ENCODE measurements at places on chromosomes 1 and 21.

- DNase-seq: no peak
These were observed 33.0 kb downstream of the TNNT2 start for GRCh38 chr1:201344206-201345080.

DNA sequence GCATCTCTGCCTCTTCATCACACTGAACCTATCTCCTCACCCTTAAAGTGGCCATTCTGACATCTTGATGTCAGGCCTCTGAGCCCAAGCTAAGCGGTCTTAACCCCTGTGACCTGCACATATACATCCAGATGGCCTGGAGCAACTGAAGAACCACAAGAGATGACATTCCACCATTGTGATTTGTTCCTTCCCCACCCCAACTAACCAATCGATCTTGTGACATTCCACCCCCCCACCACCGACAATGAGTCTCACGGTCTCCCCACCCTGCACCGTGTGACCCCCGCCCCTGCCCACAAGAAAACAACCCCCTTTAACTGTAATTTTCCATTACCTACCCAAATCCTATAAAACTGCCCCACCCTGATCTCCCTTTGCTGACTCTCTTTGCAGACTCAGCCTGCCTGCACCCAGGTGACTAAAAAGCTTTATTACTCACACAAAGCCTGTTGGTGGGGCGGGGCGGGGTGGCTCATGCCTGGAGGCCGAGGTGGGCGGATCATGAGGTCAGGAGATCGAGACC is 21.0 kb upstream of the PINK1 start:
- no peak for DNase-seq

DNA sequence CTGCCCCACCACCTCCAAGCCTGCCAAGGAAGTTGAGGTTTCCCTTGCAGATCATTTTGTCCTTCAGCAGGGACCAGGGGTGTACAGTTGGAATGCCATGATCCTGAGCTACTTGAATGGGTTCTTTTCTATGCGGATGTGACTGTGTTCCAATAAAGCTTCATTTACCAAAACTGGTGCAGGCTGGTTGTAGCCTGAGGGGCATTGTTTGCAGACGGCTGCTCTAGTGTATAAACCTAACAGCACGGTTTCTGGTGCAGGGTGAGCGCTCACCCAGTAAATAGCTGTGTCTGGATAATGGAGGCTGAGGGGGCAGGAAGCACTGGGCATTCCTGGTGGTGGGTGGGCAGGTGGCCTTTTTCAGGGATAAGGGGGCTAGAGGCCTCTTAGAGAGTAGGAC is 72.7 kb upstream of the ACTL8 start:
- DNase-seq: no peak

- DNase-seq: no peak
These were observed 12.0 kb upstream of the RHBG start for GRCh38 chr1:156356875-156357534.

DNA sequence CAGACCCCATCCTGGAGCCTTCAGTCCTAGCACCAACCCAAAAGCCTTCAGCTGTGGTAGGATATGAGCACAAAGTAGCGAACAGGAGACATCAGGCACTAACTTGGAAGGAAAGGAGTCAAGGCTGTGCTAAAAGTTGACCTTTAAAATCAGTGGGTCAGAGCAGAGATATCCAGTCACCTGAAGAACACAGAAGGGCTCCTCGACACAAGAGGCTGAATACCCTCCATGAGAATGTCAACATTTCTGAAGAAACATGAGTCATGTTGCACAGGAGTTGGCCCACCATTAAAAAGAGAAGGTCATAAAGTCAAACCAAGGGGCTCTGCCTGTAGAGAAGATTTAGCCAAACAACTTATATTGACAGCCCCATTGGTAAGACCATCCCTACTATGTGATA is 172.5 kb downstream of the PLPP3 start:
- no peak for DNase-seq

DNA sequence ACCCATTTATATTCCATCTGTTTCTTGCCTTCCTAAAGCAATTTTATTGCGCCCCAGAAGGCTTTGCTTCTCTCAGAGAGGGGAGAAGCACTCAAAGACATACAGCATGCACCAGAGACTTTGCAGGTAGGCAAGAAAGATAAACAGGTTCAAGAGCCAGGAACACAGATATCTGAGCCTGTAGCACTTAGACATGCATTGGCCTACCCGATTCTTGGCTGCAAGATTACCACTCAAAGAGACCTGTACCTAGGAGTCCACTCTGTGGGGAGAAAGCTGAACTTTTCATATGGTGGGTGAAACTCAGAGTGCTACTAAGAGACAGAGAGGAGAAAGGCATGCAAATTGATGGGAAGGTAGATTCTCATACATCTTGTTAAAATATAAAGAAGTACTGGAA is 609.4 kb upstream of the PKN2 start:
- no peak for DNase-seq

- no peak for DNase-seq
These were observed 843.8 kb downstream of the USP25 start for GRCh38 chr21:16573578-16573977.

DNA sequence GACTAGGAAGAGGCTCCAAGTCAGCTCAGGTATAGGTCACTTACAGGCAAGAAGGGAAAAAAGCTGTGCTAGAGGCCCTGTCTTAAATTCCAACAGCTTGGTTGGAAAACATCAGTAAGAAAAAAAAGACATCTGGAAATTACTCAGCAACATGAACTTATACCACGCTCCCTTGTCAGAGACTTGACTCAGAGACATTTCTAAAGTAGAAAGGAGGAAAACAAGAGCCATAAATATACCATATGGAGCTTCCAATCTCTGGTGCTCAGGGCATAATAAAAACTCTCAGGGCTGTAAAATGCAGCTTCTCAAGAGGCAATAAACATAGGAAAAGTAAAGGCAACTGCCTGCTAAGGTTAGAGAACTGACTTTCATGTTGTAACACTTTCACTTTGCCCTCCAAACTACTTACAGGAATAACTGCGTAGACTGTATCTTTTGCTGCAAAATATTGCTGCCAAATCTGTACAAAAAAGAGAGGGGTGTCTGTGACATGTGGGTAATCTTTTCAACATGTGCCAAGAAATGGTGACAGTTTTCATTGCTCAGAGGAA is 14.7 kb downstream of the ATPAF1 start:
- DNase-seq: no peak

DNA sequence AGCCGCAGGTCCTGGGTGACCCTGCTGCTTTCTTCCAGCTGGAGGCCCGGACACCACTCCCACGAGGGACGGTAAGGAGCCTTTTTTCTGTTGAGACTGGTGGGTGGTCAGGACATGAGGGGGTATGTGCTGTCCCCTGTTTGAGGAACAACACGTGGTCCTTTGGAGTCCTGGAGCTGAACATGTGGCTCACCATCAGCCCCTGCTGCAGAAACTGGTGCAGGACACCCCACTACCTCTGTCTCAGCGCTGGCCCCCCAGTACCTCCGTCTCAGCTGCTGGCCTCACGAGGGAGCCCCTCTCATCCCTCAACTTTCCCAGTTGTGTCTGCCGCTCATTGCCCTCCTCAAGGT is 34.7 kb downstream of the SLC19A1 start:
- DNase-seq: no peak

DNA sequence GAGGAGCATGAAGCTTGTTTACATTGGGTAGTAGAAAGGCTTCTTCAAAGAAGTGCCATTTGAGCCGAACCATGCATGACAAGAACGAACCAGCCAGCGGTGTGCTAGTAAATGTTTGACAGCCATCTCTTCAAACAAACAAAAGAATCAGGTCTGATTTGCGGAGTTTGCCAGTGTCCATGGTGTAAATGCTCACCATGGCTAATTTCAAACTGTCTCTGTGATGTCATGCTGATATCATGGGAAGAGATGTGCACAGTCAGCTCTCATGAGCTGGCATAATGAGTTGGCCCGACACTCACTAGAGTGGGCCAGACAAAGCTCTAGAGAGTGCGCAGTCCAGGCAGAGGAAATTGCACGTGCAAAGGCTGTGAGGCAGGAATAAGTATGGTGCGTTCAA is 101.1 kb downstream of the KAZN start:
- DNase-seq: no peak

GRCh38 chr1:203627398-203627797 is 766 bp downstream of the ATP2B4 start:
- DNase-seq: no peak

DNA sequence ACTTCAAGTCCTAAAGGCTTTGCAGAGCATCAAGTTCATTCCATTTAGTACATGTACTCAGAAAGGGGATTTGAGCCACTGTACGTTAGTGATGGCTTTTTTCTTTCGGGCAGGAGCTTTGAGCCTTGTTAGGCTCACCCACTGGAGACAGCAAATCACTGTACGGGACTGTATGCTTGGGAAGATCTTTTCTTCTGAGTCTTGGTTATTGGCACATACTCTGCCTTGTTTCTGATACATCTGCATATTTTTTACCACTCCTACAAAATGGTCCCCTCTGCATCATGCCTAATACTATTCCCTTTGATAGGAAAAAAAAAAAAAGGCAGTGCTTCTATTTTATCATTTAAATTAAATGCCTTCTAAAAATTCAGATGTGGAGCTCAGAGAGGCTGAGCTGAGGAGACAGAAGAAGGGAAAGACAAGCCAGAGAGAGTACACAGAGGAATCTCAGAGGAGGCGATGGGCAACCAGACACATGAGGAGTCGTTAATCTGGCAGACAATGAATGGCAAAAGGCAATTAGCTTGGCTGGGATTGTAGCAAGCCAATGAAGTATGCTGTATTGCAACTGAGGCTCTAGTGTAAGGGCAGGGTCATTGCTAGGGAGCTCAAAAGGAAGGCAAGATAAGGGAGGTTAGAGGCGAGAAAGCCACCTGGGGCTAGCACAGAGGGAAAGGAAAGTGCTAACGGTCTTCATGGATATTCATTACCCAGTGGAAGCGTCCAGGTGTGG is 39.4 kb downstream of the PHC2 start:
- DNase-seq: no peak

DNA sequence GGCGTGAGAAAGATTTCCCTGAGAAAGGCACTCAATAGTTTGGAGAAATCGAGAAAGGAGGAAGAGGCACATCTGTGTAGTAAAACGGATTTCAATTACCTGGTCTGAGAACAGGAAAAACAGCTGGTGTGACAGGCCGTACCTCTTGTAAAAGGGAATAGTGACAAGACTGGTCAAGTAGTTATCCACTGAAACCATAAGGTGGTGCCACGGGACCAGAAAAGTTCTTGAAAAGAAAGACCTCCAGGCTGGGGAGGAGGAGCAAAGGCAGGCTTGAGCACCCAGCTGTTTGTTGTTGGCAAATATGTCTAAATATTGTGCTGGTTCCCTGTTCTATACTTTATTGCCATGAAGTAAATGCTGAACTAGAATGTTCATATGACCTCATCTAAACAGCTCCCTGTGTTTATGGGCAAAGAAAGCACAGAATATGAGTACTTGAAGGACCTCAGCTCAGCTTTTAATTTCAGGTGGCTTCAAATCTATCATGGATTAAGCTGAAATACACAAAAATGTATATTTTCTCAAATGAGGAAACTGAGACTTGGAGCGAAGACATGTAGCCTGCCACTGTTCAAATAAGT is 4.0 kb downstream of the HAO2 start:
- no peak for DNase-seq

DNA sequence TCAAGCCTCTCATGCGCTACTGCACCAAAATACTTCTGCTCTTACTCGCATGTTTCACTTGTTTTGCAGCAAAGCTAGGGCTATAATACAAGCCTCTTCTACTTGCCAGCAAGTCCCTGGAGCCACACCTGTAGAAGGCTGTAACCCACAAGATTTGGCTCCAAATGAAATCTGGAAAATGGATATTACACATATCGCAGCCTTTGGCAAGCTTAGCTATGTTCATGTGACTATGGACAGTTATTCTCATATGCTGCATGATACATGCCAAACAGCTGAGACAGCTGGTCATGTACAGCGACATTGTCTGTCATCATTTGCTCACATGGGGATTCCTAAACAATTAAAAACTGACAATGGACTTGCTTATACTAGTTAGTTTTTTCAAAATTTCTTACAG is 270.3 kb downstream of the COL11A1 start:
- no peak for DNase-seq

GRCh38 chr1:61120246-61120840 is 38.0 kb downstream of the NFIA start:
- DNase-seq: no peak

GRCh38 chr21:30434033-30434631 is 4.1 kb downstream of the KRTAP13-4 start:
- DNase-seq: no peak

GRCh38 chr21:44303490-44303981 is 3.7 kb downstream of the PFKL start:
- DNase-seq: no peak

- no peak for DNase-seq
These were observed 54.6 kb downstream of the STXBP3 start for GRCh38 chr1:108801101-108801500.

DNA sequence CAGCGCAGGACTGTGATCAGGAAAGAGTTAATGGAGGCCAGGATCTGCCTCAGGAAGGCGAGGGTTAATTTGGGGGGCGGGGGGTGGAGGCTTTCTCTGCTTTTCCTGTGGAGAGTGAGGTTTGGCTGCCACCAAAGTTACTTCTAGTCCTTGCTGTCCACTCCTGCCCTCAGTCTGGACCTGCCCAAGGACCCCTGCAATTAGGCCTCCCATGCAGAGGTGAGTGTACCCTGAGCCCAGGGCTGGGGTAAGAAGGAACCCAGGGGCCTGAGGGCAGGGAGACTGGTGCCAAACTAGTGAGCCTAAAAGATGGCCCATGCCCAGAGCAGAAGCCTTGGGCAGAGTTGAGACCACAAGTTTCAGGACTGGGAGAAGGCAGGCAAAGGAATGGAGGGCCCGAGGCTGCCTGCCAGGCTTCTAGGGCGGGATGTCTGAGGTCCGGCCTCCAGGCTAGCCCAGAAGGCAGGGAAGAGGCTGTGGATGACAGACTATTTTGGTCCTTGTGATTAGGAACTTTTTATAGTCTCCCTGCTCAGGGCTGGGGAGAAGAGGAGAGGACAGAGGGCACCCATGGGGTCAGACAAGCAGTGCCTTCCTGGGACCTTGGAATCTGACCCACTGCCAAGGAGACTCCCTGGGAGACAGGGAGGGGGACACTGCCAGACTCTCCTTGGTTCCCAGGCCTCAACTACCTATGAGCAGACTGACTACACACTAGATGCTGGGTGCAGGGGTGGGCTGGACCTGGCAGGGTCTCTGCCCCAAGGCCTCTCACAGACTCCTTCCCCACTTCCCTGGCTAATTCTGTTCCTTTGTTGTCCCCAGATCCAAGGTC is at the start of gene FAM110D:
FAM110D (plus strand) TSS at position 172 of the 835 bp plus-strand sequence. CDS start 2,213 bp downstream, outside the sequence.
- DNase-seq: no peak

GRCh38 chr1:101164776-101165175 is 72.0 kb upstream of the S1PR1 start:
- no peak for DNase-seq

DNA sequence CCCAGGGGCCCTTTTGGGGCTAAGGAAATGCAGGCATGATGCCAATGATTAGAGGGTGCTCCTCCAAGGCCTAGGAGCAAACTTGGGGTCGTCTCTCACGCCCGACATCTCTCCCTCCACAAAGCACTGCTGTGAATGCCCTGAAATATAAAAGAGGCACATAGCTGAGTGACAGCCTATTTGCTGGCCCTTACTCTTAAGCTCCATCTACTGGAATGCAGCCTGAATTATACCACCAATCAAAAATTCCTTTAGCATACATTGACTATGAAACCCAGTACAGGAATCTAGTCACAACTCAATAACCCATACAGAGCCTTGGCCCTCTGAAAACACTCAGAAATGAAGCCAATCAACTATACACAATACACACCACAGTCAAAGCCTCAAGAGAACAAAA is 105.5 kb downstream of the LRIG2 start:
- no peak for DNase-seq

Data from uterus (tissue), 4 donors.